ENCODE measurements at places on chromosomes 16 and 17.

DNA sequence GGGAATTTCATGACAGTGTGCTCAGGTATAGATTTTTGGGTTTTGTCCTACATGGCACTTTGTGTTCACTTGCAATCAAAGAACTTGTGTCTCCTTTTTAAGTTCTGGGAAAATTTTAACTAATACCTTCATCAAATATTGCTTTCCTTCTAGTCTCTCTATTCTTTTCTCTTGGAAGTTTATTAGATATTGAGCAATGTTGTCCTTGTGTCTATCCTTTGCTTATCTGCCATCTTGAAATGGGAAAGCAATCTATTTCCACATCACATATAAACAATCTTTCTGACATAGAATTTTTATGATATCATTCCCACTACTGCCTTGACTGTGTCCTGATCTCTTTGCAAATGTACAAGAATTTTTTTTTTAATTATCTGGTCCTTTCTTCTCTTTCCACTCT lies 4.4 kb upstream of the ABCA9 start:
- no peak for DNase-seq

GRCh38 chr17:56152874-56153602 lies at the start of gene ANKFN1:
ANKFN1 (plus strand) TSS chr17:56153475; CDS start chr17:56212668, 59,193 bp downstream.
- no peak for DNase-seq

DNA sequence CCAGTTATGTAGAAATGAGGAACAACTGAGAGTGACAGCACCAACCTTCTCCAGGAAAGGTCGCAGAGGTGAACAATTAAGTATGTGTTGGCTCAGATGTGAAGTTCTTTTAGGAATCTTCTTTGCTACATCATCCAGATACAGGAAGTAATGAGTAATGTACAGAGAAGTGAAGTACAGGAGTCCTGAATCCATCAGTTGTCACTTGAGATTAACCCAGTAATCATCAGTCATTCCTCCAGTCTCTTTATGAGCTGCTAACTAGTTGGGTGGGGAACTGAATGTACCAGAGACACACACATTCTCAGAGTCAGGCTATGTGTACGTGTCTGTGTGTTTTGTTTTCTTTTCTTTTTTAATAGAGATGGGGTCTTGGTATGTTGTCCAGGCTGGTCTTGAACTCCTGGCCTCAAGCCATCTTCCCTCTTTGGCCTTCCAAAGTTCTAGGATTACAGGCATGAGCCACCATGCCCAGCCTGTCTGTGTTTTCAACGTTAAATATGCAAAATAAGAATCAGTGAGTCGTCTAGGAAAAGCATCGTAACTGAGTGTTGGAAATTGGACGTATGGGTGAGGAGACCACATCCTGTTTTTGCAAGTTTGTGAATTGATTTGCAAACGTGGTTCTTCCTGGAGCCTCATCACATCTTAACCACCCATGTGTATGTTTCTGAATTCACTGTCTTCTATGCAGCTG lies 19.9 kb downstream of the ZNF200 start:
- DNase-seq, result no peak

DNA sequence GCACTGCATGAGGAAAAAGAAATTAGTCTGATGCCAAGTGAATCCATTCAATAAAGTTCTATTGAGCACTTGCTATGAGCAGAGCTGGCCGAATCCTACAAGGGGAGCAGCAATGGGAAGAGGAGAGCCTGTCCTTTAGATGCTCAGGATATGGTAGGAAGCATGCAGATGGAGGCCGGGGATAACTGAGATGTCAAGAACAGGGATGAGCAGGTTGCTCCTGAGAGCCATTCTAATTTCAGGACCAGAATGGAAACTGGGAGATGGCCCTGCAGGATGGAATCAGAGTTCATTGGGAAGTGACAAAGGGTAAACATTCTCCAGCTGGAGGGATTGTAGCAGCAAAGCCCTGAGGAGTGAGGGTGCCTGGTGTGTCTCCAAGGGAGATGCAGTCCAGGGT lies 88.0 kb downstream of the CBLN1 start:
- no peak for DNase-seq

- DNase-seq, result no peak
Observed at GRCh38 chr16:68364561-68364998, 53.8 kb downstream of the PRMT7 start.

GRCh38 chr17:62098623-62099231 lies 33.6 kb upstream of the MED13 start:
- DNase-seq, result peak; percentile 48

DNA sequence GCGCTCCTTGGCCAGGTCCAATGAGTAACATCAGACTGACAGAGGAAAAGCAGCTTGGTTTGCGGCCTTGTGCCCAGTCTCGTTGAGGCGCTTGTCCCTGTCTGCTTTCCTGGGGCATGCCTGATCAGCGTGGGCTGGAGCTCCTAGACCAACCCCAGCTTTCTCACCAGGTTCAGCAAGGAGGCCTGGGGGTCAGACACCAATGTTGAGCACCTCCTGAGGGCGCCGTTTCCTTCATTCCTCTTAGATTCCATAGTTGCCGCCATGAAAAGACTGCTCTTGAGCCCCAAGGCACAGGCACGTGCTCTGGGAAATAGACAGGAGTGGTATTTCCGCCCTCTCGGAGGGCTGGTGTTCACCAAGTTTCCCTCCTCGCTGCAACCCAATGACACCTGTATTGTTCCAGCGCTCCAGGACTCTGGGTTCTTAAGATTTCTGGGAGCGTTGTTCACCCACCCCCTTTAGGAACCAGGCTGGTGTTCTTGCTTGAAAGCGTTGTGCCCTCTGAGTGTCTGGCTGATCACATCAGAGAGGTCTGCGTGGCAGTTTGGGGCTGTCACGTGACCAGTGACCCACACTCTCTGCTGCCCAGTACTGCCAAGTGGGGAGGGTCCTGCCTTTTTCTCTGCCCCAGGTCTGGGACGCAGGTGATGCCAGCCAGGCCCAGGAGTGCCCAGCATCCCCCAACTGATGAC lies 18.0 kb downstream of the KCTD2 start:
- DNase-seq, result no peak

GRCh38 chr16:81692021-81692420 lies 87.1 kb upstream of the PLCG2 start:
- no peak for DNase-seq

GRCh38 chr16:14181371-14182050 lies 110.4 kb downstream of the MRTFB start:
- no peak for DNase-seq

DNA sequence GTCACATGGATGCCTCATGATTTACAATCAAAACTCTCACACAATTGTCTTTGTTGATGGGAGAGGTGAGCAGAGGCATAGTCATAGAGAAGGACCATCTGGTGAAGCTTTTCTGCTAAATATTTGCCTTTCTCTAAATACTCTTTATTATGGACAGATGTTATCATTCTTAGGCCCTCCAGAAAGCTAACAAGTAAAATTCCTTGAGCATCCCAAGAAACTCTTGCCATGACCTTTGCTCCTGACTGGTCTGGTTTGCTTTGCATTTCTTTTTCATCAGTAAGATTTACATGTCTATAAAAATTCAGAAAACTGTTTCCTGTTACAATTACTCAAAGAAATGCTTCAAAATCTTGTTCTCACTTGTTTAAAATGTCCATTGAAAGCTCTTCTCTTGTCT lies 1336.6 kb upstream of the CDH8 start:
- no peak for DNase-seq

- no peak for DNase-seq
Observed at GRCh38 chr16:53080345-53081031, 25.7 kb downstream of the CHD9 start.

DNA sequence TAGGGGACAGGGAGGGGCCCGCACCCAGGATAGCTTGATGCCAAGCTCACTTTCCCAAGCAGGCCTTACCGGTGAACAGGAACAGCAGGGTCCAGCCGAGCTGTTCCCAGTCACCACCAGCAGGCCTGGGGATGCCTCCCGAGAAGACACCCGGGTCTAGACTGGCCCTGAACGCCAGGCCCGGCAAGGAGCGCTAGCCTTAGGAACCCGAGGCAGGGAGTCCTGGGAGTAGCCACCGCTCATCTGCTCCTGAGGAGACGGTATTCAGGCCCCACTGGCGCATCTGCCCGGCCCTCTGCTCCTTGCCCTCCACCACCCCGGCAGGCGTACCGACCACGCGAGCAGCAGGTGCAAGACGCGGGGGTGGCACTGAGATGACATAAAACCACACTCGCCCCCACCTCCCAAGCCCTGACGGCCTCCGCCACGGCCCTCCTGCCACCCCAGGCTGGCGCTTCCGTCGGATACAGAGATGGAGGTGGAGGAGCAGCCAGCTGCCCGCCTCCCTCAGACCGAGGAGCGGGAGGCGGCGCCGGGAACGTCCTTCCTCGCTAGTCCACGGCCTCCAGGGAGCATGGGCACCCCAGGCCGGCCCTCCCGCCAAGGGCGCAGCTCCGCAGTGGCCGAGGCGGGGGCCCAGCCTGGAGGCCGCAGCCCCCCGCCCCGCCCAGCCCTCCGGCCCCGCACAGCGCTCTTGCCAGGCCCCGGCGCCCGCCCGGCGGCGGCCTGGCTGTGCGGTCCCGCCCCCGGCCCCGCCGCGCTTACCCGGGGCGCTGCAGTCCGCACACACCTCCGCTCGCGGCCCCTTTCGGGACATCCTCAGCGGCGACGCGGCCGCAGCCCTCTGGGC lies 661 bp downstream of the GIT1 start:
- DNase-seq, result peak; percentile 53

DNA sequence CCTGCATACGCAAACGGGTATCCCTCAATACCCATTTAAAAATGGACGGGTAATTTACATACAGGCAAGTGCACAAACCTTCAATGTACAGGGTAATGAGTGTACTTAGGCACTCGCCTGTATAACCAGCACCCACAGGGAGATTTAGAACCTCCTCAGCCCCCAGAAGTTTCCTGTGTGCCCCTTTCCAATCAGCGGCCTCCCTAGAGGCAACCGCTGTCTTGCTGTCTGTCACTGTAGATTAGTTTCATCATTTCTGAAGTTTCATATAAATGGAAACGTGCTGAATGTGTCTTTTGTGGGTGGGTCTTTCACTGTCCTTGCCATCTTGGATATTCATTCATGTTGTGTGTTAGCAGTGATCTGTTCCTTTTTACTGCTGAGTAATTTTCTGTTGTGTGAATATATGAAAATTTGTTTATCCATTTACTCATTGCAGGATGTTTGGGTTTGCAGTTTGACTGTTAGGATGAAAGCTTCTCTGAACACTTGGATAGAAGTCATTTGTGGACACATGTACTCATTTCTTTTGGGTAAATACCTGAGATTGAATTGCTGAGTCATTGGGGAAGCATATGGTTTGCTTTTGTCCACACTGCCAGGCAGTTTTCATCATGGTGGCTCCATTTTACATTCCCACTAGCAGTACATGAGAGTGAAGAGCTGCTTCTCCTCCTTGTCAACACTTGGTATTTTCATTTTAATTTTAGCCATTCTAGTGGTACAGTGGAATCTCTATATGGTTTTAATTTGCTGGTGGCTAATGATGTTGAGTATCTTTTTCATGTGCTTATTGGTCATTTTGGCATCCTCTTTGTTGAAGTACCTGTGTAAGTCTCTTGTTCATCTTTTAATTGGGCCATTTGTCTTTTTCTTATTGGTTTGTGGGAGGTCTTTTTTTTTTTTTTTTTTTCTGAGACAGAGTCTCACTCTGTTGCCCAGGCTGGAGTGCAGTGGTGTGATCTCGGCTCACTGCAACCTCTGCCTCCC lies 2.1 kb upstream of the ADCY7 start:
- no peak for DNase-seq

DNA sequence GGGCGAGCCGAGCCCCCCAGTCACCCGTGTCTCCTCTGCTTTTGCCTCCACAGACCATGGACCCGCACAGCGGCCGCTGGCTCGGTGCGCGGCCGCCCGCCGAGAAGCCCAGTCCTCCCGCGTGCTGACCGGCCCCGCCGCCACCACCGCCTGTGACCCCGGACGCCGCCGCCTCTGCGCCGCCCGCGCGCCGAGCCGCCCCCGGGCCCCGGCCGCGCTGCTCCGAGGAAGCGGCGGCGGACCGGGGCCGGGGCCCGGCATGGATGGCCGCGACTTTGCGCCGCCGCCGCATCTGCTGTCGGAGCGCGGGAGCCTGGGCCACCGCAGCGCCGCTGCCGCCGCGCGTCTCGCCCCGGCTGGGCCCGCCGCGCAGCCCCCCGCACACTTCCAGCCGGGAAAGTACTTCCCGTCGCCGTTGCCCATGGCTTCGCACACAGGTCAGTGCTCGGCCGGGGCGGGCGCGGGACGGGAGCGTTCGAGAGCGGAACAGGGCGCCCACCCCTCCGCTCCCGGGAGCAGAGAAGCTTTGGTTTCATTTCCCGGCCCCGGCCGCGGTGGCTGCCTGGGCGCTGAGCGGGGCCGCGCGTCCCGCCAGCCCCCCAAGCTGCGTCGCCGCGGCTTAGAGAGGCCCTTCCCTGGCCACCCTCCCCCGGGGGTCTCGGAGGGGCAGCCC lies 4.4 kb downstream of the BAHCC1 start:
- no peak for DNase-seq

GRCh38 chr17:15231851-15232516 lies 33.1 kb downstream of the PMP22 start:
- no peak for DNase-seq

DNA sequence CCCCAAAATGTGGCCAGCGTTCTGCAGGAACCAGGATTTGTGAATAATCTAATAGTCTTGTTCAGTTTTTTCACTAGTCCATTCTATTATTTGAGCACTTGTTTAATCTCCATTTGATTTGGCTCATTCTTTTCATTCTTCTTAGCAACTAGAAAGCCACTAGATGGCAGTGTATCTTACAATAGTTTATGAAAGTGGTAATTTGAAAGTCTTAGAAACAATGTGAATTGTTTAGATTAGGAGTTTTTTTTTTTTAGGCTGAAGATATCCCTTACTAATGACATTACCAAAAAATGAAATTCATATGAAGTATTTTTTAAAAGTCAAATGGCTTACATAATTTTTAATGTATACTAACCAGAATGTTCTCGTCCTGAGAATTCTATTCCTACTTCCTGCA lies 6.7 kb downstream of the ERI2 start:
- no peak for DNase-seq

DNA sequence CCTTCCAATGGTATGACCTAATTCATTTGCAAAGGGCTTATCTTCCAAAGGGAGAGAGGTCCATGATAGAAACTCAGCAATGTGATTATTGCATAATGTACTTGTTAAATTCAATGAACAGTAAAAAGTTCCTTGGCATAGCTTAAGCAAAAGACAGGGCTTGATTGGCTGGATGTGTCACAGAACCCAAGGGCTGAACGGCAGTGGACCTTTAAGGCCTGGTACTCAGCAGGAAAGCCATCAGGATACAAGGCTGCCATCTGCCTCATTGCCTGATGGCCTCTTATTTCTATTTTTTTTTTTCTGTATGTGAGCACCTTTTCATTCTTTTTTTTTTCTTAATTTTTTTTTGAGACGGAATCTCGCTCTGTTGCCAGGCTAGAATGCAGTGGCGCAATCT lies 208.9 kb upstream of the WSCD1 start:
- DNase-seq, result no peak

- DNase-seq, result no peak
Observed at GRCh38 chr16:85751698-85752501, 1.0 kb upstream of the C16orf74 start.

DNA sequence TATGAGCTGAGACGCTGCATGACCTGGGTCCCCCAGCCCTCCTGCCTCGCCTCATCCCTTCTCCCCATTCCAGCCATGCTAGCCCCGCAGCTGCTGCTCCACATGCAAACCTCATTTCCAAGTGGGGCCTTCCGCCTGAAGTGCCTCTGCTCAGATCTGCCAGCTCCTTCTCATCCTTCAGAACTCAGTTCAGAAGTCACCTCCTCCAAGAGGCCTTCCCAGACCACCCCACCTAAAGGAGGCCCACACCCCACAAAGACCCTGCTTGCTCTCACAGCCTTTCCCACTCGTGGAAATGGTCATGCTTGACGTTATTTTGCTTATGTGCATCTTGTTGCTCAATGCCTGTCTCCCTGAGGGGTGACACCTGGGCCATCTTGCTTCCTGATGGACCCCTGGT lies 58.7 kb downstream of the RMI2 start:
- peak; percentile 2 for DNase-seq
